ENCODE measurements at places on chromosomes 1 and 21.

DNA sequence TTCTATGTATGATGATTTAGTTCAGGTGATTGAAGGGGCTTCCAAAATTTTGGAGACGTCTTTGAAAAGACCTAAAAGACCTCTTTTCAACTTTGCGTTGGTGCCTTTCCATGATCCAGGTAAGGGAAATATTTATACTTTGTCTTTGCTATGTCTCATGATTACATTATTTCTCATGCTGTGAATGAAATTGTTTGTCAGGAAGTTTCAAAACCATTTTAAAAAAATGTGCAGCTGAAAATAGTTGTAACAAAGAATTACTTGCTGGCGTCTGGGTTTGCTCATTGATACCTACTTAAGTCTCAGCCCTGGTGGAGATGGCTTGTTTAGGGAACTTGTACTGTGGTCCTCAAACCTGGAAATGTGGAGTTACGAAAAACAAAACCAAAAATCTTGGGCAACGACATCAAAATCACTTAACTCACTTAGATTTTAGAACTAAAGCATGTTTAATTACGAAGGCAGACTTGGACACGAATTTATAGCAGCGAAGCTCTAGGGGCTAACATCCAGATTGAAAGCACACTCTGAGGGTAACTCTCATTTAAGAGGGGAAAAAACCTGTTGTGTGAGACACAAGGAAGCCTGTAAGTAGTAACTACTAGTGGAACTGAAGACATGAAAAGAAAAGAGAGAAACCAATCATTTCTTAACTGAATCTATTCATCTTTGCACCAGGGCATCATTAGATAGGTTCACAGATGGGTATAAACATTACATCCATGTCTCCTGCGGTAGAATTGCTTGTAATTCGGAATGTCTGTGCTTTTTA, 924 bp downstream of the HMCN1 start:
- no peak for DNase-seq

- DNase-seq = no peak
Measured at GRCh38 chr1:165389609-165390008, 33.1 kb upstream of the LMX1A start.

DNA sequence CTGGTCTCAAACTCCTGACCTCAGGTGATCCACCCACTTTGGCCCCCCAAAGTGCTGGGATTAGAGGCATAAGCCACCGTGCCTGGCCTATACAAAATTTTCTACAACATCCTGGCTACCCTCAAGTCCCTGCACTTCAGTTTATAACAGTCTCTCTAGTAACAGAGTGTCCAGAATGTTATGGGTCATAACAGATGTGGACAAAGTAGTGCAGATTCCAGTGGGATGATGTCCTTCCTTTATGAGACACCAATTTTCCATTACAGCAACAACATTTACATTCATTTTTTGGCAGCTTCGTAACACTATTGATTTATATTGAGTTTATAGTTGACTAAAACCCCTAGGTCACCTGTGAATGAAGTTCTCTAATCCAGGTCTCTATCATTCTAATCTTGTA, 429.4 kb upstream of the PTBP2 start:
- no peak for DNase-seq

- DNase-seq = no peak
Measured at GRCh38 chr1:160432371-160432786, 32.0 kb downstream of the VANGL2 start.

- DNase-seq = no peak
Measured at GRCh38 chr1:147665521-147665920, 4.8 kb downstream of the ACP6 start.

DNA sequence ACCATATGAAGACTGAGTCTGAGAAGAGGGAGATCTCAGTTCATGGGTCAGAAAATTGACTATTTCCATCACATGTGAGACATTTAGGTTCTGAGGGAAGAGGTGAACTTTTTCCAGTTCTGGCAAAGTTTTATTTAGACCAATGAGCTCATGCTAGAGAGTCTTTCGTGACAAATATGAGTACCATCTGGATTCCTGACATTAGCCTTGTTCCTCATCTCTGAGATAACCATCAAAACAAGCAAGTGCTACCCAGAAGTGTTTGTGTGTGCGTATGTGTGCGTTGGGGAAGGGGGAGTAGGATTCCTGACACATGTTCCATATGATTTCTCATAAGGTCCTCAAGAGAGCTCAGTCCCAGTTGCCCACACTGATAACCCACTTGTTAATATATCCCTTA, 120.6 kb downstream of the FASLG start:
- no peak for DNase-seq

DNA sequence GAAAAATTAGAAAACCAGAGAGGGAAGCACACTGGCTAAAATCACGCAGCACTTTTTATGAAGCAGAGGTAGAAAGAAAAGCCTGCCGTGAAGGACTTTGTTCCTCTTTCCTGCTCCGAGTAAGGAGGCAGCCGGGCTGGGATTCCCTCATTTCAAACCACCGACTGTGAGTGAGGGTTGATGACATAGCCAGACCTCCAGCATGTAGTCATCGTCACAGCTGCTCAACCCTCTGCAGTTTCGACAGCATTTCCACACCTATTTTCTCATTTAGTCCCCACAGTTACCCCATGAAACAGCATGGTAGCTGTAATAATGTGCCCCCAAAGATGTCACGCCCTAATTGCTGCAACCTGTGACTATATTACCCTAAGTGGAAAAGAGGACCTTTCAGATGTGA, 35.3 kb downstream of the FCRL5 start:
- no peak for DNase-seq

- DNase-seq = no peak
Measured at GRCh38 chr1:86068271-86068721, 88.3 kb downstream of the COL24A1 start.

DNA sequence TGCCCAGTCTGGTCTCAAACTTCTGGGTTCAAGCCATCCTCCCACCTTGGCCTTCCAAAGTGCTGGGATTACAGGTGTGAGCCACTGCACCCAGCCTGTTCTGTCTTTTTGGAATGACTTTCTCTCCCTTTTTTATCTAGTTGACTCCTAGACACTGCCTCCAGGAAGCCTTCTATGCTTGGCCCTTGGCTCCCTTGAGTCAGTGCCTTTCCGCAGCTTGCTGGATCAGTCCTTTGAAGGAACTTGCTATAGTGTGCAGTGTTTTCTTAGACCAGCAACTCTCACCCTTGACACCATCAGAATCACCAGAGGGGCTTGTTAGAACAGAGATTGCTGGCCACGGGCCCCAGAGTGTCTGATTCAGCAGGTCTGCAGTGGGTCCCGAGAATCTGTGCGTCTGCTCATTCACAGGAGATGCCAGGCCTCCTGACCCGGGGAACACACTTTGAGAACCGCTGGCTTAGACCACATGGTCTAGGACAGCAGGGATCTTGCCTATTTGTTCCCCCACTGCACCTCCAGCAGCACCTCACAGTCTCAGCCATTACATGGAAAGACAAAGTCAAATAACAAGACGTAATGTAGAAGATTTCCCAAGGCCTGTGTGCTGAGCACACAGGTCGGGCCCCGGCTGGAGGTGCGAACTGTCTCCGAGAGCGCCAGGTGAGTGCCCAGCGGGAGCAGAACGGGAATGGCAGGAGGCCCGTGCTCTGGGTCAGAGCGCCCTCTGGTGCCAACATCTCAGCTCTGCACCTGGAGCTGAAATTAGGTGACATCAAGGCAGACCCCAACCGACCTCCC, 27.4 kb upstream of the CTPS1 start:
- DNase-seq = peak; percentile 62

GRCh38 chr21:29430030-29430429, 131.3 kb downstream of the BACH1 start:
- DNase-seq = no peak

DNA sequence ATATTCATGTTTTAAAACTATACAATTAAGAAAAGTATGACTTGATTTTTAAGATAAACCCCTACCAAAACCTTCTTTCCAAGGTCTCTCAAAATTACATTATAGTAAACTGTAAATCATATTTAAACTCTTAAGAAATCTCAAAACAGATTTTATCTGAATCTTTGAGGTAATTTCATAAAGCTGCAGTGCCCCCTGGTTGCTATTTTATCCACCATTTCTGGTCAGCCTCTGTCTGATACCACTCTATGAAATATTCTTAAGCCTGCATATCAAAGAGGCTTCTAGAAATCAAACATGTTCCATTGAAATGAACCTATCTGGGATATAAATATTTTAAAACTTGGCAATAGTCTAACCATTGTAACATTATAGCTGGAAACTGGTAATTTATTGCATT, 317.3 kb downstream of the COL11A1 start:
- peak; percentile 25 for DNase-seq

- no peak for DNase-seq
Measured at GRCh38 chr1:103112546-103112945, 4.2 kb upstream of the COL11A1 start.

DNA sequence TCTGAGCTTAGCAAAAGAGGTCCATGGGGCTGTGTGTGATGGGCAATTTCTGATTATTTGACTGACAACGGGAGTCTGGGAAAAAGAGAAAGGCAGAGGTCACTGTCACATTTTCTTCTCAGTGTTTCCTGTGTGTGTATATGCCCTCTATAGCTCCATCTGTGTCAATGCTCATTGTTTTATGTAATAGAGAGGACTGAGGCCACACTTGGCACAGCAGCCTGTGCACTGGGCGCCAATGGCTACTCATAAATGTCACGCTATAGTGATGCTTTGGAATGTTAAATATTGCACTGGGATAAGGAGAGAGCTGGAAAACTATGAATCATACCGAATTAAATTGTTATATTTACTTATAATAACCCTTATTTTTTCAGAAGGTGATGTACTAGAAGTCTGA, 365.4 kb downstream of the NEGR1 start:
- no peak for DNase-seq

DNA sequence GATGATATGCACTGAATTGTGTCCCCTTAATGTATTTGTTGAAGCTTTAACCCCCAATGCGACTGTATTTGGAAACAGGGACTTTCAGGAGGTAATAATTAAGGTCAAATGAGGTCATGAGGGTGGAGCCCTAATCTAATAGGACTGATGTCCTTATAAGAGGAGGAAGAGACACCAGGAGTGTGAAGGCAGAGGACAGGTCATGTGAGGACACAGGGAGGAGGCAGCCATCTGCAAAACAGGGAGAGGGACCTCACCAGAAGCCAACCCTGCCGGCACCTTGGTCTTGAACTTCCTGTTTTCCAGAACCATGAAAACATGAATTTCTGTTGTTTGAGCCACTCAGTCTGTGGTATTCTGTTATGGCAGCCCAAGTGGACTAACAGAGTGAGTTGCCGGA, 15.3 kb downstream of the SYF2 start:
- no peak for DNase-seq

DNA sequence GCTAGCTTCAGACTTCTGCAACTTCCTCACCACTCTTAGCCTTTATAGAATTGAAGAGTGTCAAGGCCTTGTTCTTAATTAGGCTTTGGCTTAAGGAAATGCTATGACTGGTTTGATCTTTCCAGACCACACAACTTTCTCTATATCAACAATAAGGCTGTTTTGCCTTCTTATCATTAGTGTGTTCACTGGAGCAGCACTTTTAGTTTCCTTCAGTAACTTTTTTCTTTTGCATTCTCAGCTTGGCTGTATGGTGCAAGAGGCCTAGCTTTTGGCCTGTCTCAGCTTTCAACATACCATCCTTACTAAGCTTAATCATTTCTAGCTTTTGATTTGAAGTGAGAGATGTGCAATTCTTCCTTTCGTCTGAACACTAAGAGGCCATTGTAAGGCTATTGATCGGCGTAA, 8.6 kb downstream of the PRKACB start:
- DNase-seq = no peak

DNA sequence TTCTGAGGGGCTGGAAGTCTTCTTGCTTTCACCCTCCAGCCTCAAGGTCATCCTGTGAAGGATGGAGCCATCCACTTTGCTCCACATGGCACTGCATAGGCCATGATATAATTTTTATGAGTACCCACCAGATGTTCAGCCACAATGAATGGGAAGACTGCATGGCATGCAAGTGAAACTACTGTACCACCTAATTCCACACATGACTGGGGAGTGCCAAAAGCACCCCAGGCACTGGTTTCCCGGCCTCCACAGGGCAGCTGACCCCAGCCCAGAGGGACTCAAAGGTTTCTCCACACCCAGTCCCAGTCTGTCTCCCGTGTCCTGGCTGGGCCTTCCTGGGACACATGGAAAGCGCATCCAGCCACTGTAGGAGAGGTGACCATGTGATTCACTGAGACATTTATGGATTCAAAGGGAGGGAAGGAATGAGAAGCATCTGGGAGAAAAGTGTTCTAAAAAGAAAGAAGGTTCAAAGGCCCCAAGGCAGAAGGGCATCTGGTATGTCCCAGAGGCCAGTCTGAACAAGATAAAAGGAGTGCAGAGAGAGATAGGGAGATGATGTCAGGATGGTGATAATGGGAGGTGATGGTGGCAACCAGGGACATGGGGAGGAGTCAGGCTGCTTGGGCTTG, 12.1 kb downstream of the RHOU start:
- DNase-seq = no peak

- no peak for DNase-seq
Measured at GRCh38 chr1:147238053-147238902, 4.2 kb upstream of the CHD1L start.

GRCh38 chr1:204469304-204469703, 25.3 kb downstream of the PIK3C2B start:
- no peak for DNase-seq

DNA sequence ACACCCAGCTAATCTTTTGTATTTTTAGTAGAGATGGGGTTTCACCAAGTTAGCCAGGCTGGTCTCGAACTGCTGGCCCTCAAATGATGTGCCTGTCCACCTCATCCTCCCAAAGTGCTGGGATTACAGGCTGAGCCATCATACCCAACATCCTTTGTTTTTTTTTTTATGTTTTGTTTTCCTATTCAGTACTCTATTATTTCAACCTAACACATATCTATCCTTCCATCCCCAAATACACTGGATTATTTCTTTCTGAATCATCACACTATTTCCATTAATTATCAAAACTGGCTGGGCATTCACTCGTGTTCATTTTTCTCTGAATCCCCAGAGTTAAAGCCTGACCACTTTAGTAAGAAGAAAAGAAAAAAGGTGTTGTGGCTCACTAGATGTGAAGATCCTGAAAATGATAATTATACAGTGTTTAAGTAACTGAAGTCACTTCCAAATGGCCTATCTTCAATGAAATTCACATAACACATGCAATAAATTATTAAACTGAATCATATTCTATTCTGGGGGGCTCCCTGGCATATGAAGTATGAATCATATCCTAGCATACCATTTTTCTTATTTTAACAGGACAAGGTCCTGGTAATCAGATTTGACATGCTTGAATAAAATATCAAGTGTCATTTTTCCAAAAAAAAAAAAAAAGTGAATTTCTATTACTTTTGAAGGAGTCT, 1754.2 kb downstream of the BRINP3 start:
- no peak for DNase-seq

- no peak for DNase-seq
Measured at GRCh38 chr1:78996791-78997190, 9.7 kb downstream of the ADGRL4 start.

- DNase-seq = no peak
Measured at GRCh38 chr1:169802888-169803287, 8.2 kb upstream of the METTL18 start.
